ENCODE measurements at places on chromosomes 16 and 17. TPM values are rescaled to one million over a fixed set of nuclear protein-coding genes. Genes with fewer than 3 reads are reported as not detected.

DNA sequence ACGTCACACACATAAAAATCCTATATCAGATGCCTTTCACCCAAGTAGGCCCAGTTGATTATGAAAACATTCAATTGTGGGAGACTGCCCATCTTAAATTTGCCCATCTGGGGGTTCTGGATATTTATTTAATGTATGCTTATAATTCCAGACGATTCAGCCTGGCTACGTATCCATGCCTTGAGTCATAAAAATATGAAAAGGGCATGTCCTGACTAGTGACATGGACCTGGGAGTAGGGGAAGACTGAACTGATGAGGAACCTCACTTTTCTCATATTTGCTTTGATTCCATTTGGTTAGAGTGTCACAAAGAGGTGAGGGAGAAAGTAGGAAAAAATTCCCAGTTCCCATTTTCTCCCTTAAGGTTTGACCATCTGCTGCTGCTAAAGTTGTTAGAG, 122.5 kb upstream of the GNAO1 start:
- DNase-seq = no peak

GRCh38 chr17:50110591-50111349, 15.6 kb downstream of the PDK2 start:
- no peak for DNase-seq

GRCh38 chr16:65845466-65846209, 520.9 kb upstream of the CDH5 start:
- DNase-seq = no peak

GRCh38 chr16:72934636-72935403, 113.1 kb downstream of the ZFHX3 start:
- no peak for DNase-seq

- no peak for DNase-seq
Measured at GRCh38 chr17:78129351-78130089, 965 bp upstream of the TMC6 start.

- DNase-seq = peak; percentile 76
Measured at GRCh38 chr16:87491522-87492290, 1.1 kb downstream of the ZCCHC14 start.

- DNase-seq = no peak
Measured at GRCh38 chr17:38900978-38901656, 24.3 kb upstream of the LASP1NB start.

NUPR1 gene
- 291 TPM for total RNA-seq

UNC13D gene
- 145 TPM for total RNA-seq

STAC2 gene
- total RNA-seq = 0.46 TPM

EPX gene
- not detected for total RNA-seq

ZG16 gene
- not detected for total RNA-seq

OTOP2 gene
- not detected for total RNA-seq

KRTAP1-5 gene
- total RNA-seq = not detected

All from upper lobe of right lung (tissue), 1 donor.